Skin of body (tissue), 3 donors: ENCODE measurements at places on chromosomes 7 and 10.

DNA sequence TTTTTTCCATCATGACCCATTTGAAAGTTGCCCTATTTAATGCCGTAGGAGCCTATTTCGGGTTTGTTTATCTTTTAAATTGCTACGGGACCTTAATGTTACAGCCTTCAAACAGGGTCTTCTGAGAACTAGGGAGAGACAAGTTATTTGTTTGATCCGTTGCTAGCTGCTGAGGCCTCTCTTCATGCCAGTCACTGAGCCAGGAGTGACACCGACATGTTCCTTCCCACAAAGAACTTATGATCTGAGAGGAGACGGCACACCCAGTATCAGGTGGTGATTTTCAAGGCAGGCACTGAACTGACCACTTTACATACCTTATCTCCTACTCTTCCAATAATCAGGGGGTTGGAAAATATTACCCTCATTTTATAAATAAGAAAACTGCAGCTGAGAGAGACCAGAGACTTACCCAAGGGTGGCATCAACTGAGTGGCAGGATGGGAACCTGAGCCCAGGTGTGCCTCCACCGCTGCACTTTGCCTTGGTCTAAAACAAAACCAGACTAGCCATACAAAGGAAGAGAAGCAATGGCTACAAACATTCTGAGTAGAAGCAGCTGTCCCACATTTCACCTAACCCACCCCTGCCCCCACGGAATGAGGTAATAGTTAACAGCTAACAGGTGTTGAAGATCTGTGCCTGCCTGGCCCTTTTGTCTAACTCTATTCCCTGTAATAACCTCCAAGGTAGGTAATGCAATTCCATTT, 40.5 kb downstream of the PPP1R3C start:
- DNase-seq, result no peak

DNA sequence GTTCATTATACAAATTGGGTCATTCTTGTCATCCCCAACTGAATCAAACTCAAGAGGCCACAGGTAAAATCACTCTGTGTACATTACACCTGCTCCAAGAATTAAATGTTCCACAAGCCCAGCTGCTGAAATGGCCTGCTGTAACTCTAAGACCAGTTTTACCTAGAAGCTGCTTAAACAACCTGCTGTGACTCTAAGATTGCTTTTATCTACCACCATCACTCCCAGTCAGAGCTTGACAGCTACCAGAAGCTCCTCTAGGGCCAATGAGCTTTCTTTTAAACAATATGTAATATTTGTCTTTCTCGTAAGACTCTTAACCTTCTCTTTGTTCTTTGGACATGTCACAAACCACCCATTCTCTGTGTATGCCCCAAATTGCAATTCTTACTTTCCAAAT, 141.8 kb upstream of the LRGUK start:
- DNase-seq, result no peak

DNA sequence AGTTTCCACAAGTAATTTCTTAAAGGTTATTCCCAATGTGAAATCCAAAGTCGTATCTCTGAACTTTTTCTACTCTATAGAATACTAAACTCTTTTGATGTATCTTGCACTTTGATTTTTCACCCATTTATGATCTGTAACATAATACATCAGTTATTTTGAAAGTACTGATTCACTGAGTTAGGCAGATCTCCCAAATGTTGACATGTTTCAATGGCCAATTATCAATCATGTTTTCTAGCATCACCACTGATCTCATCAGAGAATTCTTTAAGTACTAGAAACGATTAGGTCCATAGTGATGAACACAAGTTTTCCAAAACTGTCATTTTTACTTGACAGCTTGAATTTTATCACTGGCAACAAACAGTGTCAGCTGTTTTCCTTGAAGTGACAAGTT, 119.0 kb downstream of the ATE1 start:
- DNase-seq, result no peak

GRCh38 chr7:76430836-76431235, 6.1 kb downstream of the ZP3 start:
- DNase-seq, result no peak

DNA sequence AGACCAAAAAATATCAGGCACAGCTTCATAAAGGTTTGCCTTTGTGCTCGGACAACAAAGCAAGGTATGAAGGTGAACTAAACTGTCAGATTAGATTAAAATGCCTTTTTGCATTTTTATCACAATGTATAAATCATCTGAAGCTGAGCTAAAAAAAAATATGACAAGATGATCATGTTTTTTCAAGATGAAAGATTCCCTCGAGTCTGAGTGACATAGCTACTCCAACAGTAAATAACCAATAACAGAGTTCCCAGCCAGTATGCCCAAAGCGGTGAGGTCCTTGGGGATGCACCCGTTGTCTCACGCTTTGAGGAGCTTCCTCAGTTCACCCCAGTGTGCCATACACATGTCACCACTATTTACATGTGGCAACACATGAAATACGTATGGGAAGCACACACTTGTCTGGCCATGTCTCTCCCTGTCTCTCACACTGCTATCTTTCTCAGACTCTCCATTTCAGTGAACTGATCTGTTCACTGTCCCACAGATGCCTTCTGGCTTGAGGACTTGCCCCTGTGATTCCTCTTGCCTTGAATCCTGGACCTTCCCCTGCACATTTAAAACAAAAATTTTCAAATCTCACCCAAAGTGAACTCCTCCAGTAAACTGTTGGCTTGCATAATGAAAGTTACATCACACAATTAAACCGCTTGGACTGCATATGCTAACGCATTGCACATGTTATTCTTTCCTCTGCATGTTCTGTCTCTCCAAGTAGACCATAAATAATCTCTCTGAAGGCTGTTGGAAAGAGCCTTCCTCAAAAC, 2.6 kb upstream of the PIK3CG start:
- DNase-seq, result peak; percentile 88

DNA sequence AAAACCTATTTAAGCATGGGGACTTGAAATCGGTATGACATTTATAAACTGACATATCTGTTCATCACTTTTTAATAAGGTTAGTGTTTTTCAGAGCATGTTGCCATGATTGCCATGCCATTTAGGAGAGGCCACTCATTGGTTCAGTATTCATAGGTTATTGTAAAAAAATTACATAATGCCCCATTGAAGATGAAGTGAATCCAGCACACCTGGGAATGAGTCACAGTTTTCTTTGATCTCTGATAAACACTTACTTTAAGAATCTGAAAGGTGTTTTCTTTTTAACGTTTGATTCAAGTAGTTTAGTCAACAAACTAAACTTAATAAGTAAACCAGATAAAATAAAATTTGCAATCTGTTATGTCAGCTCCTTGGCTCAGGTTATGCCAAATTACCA, 278.3 kb downstream of the ARL4A start:
- DNase-seq, result no peak

DNA sequence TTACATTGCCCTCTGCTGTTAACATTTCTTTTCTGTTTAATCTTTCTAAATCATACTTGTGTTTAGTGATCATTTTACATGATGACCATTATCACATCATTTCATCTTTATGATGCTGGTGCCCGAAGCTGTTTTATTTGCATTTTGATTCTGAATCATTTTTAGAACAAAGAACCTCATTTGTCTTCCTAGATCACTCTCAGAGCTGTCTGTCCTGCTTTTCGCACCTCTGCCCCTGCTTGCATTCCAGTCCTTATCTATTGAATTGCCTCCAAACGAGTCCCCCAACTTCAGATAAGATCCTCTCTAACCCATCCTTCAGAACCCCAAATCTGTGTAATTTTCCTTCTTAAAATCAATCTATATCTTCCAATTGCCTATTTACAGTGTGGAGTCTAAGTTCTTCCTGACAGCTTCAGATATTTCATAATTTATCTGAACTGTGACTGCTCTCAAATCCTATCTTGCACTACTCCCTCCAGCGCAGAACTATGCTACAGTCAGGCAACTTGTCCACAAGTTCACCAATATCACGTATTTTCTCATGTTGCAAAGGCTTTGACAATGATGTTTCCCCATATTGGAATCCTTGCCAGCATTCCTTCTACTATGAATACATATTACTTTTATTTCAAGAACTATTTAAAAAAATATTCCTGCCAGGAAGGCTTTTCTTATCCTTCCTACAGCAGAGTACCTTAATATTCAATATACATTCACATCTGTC, 346.5 kb upstream of the CACNA2D1 start:
- peak; percentile 2 for DNase-seq

DNA sequence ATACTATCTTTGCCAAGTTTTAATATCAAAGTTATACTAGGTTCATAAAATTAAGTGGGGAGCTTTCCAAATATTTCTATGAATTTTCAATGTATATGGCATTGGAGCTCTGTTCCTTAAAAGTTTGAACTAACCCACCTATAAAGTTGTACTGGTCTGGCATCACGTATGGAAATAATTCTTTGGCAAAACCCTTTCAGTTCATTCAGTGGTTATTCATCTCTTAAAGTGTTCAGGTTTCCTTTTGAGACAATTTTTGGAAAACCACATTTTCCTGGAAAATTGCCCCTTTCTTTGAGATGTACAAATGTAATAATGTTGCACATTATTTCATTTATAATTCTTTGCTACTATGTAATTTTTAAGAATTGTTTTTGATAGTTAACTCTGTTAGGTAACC, 62.5 kb upstream of the INPP5A start:
- DNase-seq, result no peak

DNA sequence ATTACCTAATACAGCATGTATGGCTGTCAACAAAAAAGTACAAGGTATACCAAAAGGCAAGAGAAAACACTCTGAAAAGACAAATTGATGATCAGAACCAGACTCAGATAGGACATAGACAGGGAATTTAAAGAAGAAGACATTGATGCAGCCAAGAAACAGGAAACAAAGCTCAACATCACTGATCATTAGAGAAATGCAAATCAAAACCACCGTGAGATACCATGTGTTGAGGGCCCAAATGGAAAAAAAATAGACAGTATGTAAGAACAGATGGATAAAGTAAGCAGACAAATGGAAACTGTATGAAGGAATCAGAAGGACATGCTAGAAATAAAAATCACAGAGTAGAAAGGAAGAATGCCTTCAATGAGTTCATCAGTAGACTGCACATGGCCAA, 23.3 kb downstream of the CARD11 start:
- DNase-seq, result no peak

DNA sequence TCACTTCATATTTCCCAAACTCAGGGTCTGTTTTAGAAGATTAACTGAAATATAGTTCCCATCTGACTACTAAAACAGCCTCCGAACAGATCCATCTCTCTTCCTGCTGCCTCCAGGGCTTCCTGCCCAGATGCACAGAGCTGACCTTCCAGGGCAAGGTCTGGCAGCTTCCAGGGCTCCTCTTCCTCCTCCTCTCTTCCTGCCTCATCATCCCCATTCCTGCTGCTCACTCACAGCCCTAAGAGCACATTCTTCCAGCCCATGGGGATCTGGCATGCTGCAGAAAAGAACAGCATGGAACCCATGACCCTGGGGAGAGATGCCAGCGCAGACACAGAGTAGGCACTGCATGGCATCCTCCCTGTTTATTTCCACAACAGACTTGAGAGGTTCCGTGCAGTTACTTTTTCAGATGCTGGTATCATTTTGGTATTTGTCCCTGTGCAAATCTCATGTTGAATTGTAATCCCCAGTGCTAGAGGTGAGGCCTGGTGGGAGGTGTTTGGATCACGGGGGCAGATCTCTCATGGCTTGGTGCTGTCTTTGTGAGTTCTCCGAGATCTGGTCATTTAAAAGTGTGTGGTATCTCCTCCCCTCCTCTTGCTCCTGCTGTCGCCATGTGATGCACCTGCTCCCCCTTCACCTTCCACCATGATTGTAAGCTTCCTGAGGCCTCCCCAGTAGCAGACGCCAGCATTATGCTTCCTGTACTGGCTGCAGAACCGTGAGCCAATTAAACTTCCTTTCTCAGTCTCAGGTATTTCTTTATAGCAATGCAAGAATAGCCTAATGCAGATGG, 4.4 kb downstream of the PKD1L1 start:
- DNase-seq, result no peak

GRCh38 chr10:614790-615582, 74.5 kb downstream of the DIP2C start:
- no peak for DNase-seq

DNA sequence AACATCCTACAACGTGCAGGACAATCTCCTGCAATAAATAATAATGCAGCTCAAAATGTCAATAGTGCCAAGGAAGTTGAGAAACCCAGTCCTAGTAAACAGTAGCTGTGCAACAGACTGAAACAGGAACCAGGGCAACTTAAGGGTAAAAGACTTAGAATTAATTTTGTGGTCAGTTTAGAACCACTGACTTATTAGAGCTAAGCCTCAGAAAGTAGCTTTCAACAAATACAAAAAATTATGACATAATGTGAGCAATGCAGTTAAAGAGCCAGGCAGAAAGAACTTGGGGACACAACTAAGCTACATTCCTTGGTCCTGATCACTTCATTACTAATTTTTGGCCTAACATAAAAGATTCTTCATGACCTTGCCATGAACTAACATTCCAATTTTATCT, 195.4 kb downstream of the MACC1 start:
- no peak for DNase-seq

GRCh38 chr7:115654384-115655214, 376.0 kb downstream of the TFEC start:
- no peak for DNase-seq

DNA sequence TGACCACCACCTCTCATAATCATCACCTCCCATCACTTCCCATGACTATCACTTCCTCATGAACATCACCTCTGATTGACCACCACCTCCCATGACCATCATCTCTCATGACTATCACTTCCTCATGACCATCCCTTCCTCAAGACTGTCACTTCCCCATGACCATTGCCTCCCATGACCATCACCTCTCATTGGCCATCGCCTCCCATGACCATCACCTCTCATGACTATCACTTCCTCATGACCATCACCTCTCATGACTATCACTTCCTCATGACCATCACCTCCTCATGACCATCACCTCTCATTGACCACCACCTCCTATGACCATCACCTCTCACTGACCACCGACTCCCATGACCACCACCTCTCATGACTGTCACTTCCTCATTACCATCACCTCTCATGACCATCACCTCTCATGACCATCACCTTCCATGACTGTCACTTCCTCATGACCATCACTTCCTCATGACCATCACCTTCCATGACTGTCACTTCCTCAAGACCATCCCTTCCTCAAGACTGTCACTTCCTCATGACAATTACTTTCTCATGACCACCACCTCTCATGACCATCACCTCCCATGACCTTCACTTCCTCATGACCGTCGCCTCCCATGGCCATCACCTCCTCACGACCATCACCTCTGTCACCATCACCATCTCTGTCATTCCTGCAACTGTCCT, 51.6 kb downstream of the PDGFA start:
- no peak for DNase-seq

GRCh38 chr7:33640741-33641140, 264.6 kb upstream of the BMPER start:
- no peak for DNase-seq

GRCh38 chr10:124025660-124026588, 67.5 kb downstream of the CHST15 start:
- DNase-seq, result peak; percentile 19

- no peak for DNase-seq
These were observed 31.5 kb downstream of the CHCHD3 start for GRCh38 chr7:133050200-133050995.
